Activated B cell treated with CpG ODN at 0.5 μM for 24 hours (primary cell): ENCODE measurements at places on chromosomes 2 and 18.

GRCh38 chr2:27752551-27753237 lies 18.8 kb upstream of the MRPL33 start:
- H3K27me3 ChIP-seq, result peaks cover 25% of the 10 kb centered on the region
- H3K4me3 ChIP-seq, result no peak overlapping the region
- no peak overlapping the region for H3K27ac ChIP-seq
- no peak for DNase-seq

DNA sequence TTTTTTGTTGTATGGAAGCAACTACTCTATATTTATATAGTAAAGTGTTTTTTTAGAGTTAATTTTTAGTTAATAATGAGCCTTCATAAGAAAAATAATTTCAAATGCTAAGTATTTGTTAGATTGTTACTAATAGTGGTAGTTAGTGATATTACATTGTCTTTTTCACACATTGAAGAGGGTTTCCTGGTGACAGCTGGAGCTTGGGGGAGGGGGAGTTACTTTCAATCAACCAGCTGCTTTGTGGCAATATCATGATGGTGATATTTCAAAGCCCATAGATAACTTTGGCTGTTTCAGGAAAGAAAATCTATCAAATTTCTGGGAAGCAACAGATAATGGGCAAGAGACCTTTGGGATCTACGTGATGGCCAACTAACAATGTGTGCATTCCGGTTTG lies 4.1 kb downstream of the RHBDD1 start:
- H3K4me1 ChIP-seq, result peaks cover 87% of the 10 kb centered on the region
- H3K4me3 ChIP-seq, result no peak overlapping the region
- peak overlapping the region; percentile 97 for H3K27ac ChIP-seq
- H3K36me3 ChIP-seq, result peaks cover 46% of the 10 kb centered on the region

GRCh38 chr2:71787476-71788185 lies 334.3 kb downstream of the DYSF start:
- H3K4me3 ChIP-seq, result no peak overlapping the region
- no peaks in the 10 kb centered on the region for H3K4me1 ChIP-seq
- no peaks in the 10 kb centered on the region for H3K36me3 ChIP-seq
- H3K27ac ChIP-seq, result no peak overlapping the region

DNA sequence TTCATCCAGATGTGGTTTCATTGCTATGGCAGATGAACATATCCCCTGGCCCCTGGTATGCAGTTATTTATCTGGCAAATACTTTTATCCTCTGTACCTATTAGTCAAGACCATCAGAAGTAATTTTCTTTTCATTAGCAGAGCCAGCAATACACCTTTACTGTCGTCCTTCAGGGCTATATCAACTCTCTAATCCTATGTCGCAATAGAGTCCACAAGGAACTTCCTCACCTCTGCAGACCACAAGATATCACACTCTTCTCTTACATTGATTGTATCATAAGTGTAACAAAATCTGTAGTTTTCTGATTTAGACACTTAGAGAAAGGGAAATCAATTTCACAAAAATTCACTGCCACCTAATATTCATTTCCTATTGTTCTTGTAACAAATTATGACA lies 252.9 kb upstream of the DCC start:
- no peak overlapping the region for H3K27ac ChIP-seq
- H3K36me3 ChIP-seq, result no peaks in the 10 kb centered on the region
- H3K27me3 ChIP-seq, result no peaks in the 10 kb centered on the region
- H3K4me3 ChIP-seq, result no peak overlapping the region
- no peaks in the 10 kb centered on the region for H3K4me1 ChIP-seq

- no peak overlapping the region for H3K4me3 ChIP-seq
- H3K27me3 ChIP-seq, result no peaks in the 10 kb centered on the region
- no peaks in the 10 kb centered on the region for H3K4me1 ChIP-seq
- H3K27ac ChIP-seq, result no peak overlapping the region
- H3K36me3 ChIP-seq, result peaks cover 39% of the 10 kb centered on the region
Observed at GRCh38 chr18:35694808-35695207, 113.3 kb downstream of the GALNT1 start.

- peaks cover 15% of the 10 kb centered on the region for H3K27me3 ChIP-seq
- DNase-seq, result no peak
- H3K4me1 ChIP-seq, result no peaks in the 10 kb centered on the region
- no peak overlapping the region for H3K4me3 ChIP-seq
Observed at GRCh38 chr2:151159109-151159662, 102.5 kb downstream of the RBM43 start.
